ENCODE measurements at places on chromosomes 1 and 21.

GRCh38 chr1:215992620-215993019 lies 425.5 kb downstream of the KCTD3 start:
- no peak for DNase-seq

- peak; percentile 61 for DNase-seq
These were observed 37.2 kb downstream of the LRRC8C start for GRCh38 chr1:89670163-89670562.

DNA sequence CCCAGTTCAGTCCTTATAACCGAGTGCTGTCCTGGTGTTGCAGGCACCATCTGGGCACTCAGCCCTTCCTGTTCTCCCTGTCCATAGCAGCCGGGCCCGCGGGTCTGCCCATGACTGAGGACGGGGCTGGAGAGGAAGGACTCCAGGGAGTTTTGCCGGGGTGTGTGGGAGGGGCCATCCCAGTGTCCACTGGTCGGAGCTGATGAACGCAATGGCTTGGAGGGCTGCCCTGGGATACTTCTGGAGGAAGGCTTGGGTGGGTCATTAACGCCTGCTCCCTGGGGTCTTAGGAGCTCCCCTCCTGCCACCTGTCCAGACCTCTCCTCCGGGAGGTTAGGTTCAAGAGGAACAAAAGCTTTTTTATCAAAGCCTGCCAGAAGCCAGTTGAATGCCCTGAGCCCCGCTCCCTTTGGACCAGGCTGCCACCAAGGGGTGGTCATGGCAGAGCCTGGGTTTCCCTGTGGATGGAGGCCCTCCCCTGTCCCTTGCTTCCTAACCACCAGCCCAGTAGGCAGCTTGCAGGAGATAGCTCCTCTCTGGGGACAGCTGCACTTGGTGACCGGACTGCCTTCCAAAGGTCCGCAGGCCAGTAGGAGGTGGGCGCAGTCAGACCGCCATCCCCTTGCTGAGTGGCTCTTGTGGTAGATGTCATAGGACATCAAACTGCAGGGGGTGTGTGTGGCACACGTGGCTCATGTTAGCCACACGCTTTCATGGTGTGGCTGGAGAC lies 61.3 kb downstream of the TRIM11 start:
- DNase-seq: no peak

- DNase-seq: no peak
These were observed 36.9 kb upstream of the PADI2 start for GRCh38 chr1:17156108-17156507.

GRCh38 chr1:212683357-212683722 lies 16.3 kb downstream of the BATF3 start:
- peak; percentile 90 for DNase-seq

- no peak for DNase-seq
These were observed 179.8 kb upstream of the TMEM51 start for GRCh38 chr1:14973773-14974172.

- peak; percentile 96 for DNase-seq
These were observed 128.0 kb downstream of the SETD4 start for GRCh38 chr21:35932232-35932911.

DNA sequence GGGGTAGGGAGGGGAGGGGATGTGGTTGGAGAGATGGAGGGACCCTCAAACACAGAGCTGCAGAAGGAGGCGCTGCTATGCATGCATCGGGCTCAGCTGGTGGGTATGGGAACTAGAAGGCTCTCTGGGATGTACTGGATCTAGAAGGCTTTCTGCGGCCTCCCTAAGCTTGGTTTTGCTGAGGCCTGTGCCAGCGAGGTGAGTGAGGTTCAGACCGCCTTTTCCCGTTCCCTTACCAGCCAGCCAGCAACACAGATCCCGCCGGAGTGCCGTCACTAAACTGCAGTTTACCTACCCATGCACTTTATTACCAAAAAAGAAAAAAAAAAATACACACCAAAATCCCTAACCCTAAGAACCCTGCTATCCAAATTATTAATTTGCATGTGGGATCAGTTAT lies 180.2 kb downstream of the PRDM16 start:
- DNase-seq: no peak

All from suppressor macrophage (primary cell).